ENCODE measurements at places on chromosomes 12 and 14. TPM values are rescaled to one million over a fixed set of nuclear protein-coding genes. Genes with fewer than 3 reads are reported as not detected.
A peak's percentile ranks its signal among the peaks of the same experiment; 100 is the strongest.

- DNase-seq, result no peak
These were observed 2.2 kb upstream of the DAAM1 start for GRCh38 chr14:59186306-59186705.

DNA sequence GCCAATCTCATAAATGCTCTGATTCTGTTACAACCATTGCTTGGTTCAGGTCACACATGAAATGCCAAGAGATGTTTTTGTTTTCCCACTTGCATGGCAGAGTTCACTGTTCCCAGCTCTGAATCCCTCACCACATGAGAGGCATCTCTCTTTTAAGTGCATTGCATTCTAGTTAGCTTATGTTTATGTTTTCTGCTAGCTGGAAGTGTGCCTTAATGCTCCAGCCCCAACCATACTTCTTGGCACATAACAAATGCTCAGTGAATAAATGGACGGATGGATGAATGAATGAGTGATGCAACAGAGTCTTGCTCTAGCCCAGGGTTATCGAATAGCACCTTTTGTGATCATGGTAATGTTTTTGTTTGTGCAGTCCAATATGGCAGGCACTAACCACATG, 197.3 kb downstream of the PPM1H start:
- DNase-seq, result no peak

DNA sequence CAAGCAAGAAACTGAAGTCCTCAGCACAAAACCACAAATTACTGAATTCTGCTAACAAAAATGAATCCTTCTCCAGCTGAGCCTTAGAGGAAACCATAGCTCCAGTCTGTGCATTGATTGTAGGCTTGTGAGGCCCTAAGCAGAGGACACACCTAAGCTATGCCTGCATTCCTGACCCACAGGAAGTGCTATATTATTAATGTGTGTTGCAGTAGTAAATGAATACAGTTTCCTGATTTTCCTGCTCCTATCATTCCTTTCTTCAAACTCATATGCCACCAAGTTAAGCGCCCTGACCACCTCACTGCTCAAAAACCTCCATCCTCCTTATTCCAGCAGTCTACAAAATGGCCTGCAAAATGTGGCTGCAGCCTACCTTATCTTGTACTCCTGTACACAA, 151.9 kb upstream of the ABCD2 start:
- no peak for DNase-seq

GRCh38 chr12:752695-753610, 574 bp downstream of the WNK1 start:
- peak; percentile 93 for DNase-seq

DNA sequence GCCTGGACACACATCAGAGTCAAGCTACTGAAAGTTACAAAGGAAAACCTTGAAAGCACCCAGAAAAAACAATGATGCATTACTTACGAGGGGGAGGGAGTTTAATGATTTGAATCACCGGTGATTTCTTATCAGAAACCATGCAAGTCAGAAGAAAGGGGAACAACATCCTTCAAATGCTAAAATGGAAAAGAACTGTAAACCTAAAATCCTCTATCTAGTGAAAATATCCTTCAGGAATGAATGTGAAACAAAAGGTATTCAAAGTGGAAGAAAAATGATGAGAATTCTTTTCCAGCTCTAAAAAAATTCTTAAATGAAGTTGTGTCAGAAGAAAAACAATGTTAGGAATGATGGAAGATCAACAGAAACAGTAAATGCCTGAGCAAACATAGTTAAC, 16.8 kb downstream of the SCAF11 start:
- no peak for DNase-seq

DNA sequence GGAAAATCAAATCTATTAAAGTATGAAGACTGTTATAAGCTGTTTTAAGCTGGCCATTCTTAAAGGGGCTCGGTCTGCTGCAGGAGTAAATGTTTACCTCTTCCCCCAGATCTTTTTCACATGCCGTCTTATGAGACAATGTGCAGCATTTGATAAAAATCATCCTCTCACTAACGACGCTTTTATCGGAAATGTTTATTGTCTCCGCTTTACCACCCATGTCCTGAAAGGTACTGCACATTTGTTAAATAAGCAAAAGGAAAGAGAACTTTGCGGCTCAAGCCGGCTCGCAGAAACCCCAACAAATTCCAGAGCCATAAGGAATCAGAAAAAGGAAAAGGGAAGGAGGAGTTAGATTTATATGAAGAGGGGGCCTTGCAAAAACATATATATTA, 137.8 kb downstream of the HMGA2 start:
- no peak for DNase-seq

GRCh38 chr14:102581193-102581592, 11.3 kb upstream of the RCOR1 start:
- DNase-seq, result no peak

- no peak for DNase-seq
These were observed 29.0 kb downstream of the PEBP1 start for GRCh38 chr12:118164798-118165486.

DNA sequence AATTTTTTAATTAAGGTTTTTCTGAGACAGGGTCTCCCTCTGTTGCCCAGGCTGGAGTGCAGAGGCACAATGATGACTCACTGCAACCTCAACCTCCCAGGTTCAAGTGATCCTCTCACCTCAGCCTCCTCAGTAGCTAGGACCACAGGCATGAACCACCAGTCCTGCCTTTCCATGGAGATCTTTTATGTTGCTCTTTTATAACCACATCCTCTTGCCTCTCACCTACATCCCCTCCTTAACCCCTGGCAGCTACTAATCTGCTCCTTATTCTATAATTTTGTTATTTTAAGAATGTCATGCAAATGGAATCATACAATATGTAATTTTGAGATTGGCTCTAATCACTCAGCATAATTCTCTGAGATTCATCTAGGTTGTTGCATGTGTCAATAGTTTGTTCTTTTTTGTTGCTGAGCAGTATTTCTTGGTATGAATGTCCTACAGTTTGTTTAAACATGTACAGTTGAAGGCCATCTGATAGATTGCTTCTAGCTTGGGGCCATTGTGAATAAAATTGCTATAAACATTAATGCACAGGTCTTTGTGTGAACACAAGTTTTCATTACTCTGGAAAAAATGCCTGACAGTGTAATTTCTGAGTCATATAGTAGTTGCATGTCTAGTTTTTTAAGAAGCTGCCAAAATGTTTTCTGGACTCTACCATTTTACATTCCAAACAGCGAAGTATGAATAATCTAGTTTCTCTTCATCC, 249.2 kb upstream of the AMIGO2 start:
- DNase-seq, result no peak

Gene CLEC4C
- polyA plus RNA-seq, result 0.15 TPM

Gene XPOT
- 51.9 TPM for polyA plus RNA-seq

Gene SLC6A13
- 2.4 TPM for polyA plus RNA-seq

Gene NRIP2
- 7.0 TPM for polyA plus RNA-seq

Gene NELL2
- polyA plus RNA-seq, result 25.2 TPM

Gene EVL
- 197 TPM for polyA plus RNA-seq
